ENCODE measurements at places on chromosomes 1 and 21.

DNA sequence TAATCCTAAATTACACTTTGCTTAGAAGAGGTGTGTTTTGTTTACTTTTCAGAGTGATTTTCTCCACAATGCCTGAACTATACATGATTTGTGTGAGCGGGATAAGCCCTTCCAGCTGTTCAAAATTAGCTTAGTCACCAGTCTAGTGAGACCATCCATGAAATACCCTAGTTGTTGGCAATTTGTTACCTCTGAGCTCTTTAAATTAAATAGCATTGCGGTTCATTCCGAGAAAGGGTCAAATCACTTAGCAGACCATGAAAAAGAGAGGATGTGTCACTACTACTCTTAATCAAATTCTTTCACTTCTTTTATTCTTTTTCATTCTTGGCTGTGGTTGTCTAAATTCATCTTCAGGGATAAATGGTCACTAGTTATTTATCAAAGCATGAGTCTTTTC lies 11.9 kb upstream of the VAV3 start:
- peak; percentile 91 for DNase-seq

DNA sequence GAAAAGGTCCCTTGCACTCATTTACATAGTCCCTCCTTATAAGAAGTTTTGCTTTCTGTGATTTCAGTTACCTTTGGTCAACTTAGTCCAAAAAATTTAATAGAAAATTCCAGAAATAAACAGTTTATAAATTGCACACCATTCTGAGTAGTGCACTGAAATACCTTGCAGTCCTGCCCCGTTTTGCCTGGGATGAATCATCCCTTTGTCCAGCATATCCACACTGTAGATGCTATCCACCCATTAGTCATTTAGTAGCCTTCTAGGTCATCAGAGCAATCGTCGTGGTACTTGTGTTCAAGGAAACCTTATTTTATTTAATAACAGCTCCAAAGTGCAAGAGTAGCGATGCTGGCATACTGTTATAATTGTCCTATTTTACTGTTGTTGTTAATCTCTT lies 38.0 kb downstream of the SPRTN start:
- no peak for DNase-seq

- no peak for DNase-seq
Observed at GRCh38 chr1:70866542-70867264, 180.9 kb downstream of the PTGER3 start.

DNA sequence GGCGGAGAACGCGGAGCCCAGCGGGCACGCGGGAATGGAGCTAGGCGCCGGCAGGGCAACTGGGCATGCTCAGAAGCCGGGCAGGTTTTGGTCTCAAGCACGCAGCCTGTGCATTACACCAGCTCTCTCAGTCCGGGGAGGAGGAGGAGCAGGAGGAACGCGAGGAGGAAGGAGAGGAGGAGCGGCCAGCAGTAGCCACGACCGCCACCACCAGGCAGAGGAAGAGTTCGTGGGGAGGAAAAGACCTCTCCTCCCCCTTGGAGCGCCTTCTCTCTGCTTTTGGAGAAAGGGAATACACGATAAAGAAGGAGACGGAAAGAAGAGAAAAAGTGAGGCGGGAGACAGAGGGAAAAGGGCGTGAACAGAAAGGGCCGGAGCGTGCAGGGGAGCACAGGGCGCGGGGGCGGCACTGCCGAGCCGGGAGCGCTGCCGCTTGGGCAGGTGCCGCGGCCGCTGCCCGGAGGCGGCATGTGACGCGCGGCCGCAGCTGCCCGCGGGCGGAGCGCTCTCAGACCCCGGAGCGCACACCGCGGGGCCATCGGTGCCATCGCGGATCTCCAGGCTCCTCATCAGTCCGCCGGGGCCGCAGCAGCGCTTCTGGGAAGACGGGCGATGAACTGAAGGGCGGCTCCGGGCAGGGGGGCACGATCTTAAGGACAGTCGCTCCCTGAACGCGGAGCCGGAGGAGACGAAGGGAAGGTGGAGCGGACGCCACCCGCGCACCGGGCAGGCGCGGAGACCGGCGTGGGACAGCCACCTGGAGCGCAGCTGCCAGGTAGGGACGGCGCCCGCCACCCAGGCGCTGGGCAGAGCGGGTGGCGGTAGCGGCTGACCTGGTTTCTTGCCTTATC lies at the start of gene CHRM3:
Gene CHRM3 (plus strand): TSS at position 116 of the 851 bp plus-strand sequence. CDS start 520,884 bp downstream, outside the sequence.
- DNase-seq, result peak; percentile 64

DNA sequence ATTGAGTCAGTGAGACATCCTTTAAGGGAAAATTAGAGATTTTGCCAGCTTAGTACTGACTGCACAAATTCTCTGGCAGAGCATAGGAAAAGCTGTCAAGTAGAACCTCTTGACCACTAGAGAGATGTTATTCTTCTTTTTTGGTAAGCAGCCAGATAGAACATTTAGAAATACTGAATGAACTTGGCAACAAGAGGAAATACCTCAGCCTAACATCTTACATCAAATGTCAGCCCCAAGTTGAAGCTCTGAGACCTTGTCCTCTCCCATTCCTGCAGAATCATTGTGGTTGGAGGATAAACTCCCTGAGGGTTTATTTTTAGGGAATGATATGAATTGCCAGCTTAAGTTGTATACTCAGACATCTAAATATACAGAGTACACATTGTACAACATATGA lies 53.5 kb downstream of the MIGA1 start:
- peak; percentile 98 for DNase-seq

- no peak for DNase-seq
Observed at GRCh38 chr1:44050261-44050660, 19.0 kb upstream of the SLC6A9 start.

DNA sequence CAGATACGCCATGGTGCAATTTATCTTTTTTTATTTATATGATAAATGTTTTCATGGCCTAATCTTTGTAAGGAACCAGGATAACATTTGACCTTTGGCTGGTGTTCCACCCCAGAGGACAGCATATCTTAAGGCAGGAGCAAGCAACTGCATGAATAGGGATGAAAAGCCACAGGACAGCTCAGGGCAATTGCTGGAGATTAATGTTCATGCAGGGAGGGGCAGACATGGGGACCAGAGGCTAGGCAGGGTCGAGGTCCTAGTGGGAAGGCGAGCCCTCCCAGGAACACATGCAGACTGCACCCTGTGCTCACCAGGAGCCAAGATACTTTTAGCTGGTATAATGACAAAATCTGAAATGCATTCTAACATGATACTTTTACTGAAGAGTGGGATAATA lies 74.4 kb upstream of the HAO2 start:
- no peak for DNase-seq

Measured in astrocyte (in vitro differentiated cells and primary cell).